Naive thymus-derived CD8-positive, alpha-beta T cell (primary cell): ENCODE measurements at places on chromosomes 7 and 10. TPM values are rescaled to one million over a fixed set of nuclear protein-coding genes. Genes with fewer than 3 reads are reported as not detected.
A peak's percentile ranks its signal among the peaks of the same experiment; 100 is the strongest.

GRCh38 chr7:101167645-101168411, 2.5 kb upstream of the VGF start:
- H3K4me1 ChIP-seq = peaks cover 70% of the 10 kb centered on the region
- no peak overlapping the region for H3K27ac ChIP-seq
- peaks cover 2% of the 10 kb centered on the region for H3K36me3 ChIP-seq
- no peak for DNase-seq
- H3K4me3 ChIP-seq = no peak overlapping the region

Gene PHYHIPL
- not detected for total RNA-seq

Gene EBLN1
- total RNA-seq = not detected

DNA sequence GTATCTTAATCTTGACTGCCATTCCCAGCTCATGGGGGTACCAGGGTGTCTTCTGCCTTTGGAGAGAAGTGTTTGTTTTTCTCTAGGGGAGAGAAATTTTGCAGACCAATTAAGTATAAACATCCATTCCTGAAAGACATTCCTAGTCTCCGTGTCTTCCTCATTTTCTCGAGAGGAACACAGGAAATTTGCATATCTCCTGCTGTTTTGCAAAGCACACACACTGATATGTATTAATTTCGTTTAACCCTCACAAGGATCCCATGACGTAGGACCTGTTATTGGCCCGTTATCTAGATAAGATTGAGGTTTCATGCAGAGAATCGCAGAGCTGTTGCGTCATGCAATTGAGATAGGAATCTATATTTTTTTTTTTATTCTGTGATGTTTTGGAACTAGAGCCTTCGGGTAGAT, 944 bp downstream of the RHBDD2 start:
- H3K4me3 ChIP-seq = peak overlapping the region; percentile 98
- no peaks in the 10 kb centered on the region for H3K27me3 ChIP-seq
- H3K4me1 ChIP-seq = peaks cover 21% of the 10 kb centered on the region

- DNase-seq = no peak
- no peak overlapping the region for H3K4me3 ChIP-seq
- no peak overlapping the region for H3K27ac ChIP-seq
These were observed 85.1 kb downstream of the EEPD1 start for GRCh38 chr7:36238138-36238537.

DNA sequence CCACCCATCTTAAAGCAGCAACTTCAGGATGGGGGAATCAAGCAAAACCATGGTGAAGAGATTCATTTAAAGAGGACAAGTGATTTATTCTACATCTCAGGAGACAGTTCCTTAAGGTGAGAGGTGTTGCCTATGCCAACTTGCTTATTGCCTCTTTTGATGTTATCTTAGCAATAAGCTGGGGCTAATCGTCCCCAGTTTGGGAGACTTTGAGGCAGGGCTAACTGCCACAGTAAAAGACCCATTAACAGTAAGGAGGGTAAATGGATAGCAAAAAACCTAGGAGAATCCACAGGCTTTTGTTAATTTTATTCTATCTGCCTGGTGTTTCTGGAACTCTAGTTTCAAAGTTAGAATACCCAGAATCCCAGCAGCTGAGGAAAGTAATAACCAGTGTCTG, 22.1 kb upstream of the HERPUD2 start:
- DNase-seq = no peak
- H3K4me1 ChIP-seq = peaks cover 10% of the 10 kb centered on the region
- H3K36me3 ChIP-seq = no peaks in the 10 kb centered on the region
- H3K4me3 ChIP-seq = no peak overlapping the region

- H3K4me1 ChIP-seq = peaks cover 33% of the 10 kb centered on the region
- no peak overlapping the region for H3K4me3 ChIP-seq
- H3K36me3 ChIP-seq = peaks cover 69% of the 10 kb centered on the region
- peak overlapping the region; percentile 60 for H3K27ac ChIP-seq
- DNase-seq = no peak
These were observed 31.6 kb downstream of the RBM33 start for GRCh38 chr7:155676052-155676451.

DNA sequence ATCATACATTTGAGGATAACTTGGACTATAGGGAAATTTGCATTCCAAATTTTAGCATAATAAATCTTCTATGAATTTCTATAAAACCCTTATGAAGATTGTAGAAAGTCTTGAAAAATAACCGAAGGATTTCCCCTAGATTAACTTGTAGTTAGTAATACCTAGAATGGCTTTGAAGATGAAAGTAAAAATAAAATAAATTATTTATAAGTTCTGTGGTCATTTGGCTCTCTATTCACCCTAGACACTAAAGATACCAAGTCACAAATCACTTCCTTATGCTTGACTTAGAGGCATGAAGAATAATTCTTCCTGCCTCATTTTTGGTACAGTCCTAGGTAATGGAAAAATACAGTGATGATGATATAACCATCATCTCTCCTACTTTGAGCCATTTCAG, 79.3 kb downstream of the CSTF2T start:
- no peaks in the 10 kb centered on the region for H3K4me1 ChIP-seq
- peaks cover 8% of the 10 kb centered on the region for H3K27me3 ChIP-seq
- DNase-seq = no peak
- no peaks in the 10 kb centered on the region for H3K36me3 ChIP-seq
- no peak overlapping the region for H3K27ac ChIP-seq

GRCh38 chr10:60374836-60375235, 14.8 kb downstream of the ANK3 start:
- H3K4me3 ChIP-seq = no peak overlapping the region
- no peak for DNase-seq
- peaks cover 4% of the 10 kb centered on the region for H3K27me3 ChIP-seq
- no peaks in the 10 kb centered on the region for H3K36me3 ChIP-seq
- H3K27ac ChIP-seq = no peak overlapping the region

- no peak overlapping the region for H3K27ac ChIP-seq
- H3K4me3 ChIP-seq = no peak overlapping the region
- DNase-seq = no peak
- H3K4me1 ChIP-seq = peaks cover 45% of the 10 kb centered on the region
- no peaks in the 10 kb centered on the region for H3K36me3 ChIP-seq
These were observed 5.7 kb upstream of the ZMIZ1 start for GRCh38 chr10:79063071-79063491.

DNA sequence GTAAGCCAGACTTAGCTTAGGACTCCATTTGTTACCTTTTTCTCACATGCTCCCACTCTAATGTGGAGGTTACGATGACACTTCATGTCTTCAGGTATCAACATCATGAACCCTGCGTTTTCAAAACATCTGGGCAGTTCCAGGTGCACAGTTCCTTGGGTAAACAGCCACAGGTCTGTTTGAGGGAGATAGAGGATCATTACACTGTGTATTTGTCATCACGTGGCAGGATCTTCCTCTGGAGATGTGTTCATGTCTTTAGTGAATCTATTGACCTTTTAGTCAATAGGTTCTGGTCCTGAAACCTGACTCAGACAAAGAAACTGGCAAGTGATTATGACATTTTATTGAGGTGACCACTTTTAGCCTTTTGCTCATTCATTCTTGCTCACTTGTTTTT, 145.5 kb downstream of the ANKRD7 start:
- no peaks in the 10 kb centered on the region for H3K36me3 ChIP-seq
- DNase-seq = no peak
- peaks cover 4% of the 10 kb centered on the region for H3K27me3 ChIP-seq
- H3K4me1 ChIP-seq = no peaks in the 10 kb centered on the region

DNA sequence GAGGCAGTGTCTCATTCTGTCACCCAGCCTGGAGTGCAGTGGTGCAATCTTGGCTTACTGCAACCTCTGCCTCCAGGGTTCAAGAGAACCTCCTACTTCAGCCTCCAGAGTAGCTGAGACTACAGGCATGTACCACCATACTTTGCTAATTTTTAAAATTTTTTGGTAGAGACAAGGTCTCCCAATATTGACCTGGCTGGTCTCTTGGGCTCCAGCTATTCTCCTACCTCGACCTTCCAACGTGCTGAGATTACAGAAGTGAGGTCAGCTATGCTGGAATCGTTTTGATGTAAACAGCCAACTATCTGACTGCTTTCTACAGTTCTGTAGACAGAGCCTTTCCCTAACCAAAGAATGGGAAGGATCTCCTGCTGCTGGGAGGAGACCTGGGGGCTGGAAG, 375.8 kb downstream of the GATA3 start:
- H3K27me3 ChIP-seq = peaks cover 8% of the 10 kb centered on the region
- no peak for DNase-seq
- H3K4me1 ChIP-seq = peaks cover 1% of the 10 kb centered on the region
- H3K27ac ChIP-seq = no peak overlapping the region
- no peak overlapping the region for H3K4me3 ChIP-seq

DNA sequence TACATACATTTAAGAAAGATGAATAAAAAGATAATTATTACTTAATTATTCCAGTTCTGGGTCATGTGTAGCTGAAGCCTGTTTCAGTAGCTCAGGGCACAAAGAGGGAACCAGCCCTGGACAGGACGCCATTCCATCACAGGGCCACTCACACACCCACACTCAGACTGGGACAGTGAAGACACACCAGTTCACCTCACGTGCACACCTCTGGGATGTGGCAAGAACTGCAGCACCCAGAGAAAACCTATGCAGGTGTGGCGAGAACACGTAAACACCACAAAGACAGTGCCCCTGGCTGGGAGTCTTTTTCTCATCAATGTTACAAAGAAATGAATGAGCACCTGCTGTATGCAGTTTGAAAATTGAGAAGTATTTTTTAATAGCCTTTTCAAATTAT, 1.6 kb upstream of the IDI1 start:
- H3K4me1 ChIP-seq = peaks cover 72% of the 10 kb centered on the region
- H3K27me3 ChIP-seq = no peaks in the 10 kb centered on the region
- peak overlapping the region; percentile 93 for H3K4me3 ChIP-seq
- peak overlapping the region; percentile 86 for H3K27ac ChIP-seq

DNA sequence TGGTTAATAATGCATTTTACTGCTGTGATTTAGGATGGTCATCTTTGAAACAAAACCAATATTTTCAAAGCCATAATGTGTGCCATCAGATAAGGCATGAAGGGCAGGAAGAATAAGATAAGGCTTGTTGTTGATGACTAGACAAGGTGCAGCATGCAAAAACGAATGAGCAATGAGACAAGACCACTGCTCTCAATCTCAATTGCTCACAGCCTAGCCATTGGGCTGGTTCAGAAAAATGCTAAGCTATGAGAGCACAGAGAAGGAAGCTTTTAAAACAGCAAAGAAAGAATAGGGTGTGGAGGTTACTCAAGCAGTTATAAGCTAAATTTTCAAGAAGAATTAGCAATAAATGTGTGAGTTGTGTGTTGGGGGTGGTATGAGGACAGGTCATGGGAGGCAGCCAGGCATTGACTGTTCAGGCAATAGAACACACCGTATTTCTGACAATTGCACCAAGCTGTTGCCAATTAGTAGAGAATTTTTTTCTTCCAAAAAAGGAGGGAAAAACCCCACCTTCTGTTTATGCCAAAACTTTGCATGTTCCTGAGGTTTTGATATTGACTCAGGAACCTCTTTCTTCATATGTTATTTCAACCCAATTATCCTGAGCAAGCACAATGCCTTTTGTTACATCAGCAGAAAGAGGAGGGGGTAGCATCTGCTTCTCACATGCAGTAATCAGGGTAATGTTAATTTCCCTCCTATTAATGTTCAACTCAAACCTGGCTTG, 276.5 kb downstream of the HDAC9 start:
- H3K36me3 ChIP-seq = no peaks in the 10 kb centered on the region
- H3K4me3 ChIP-seq = no peak overlapping the region
- DNase-seq = no peak
- H3K27ac ChIP-seq = no peak overlapping the region
- H3K4me1 ChIP-seq = no peaks in the 10 kb centered on the region

Gene PFKP
- 62.3 TPM for total RNA-seq

DNA sequence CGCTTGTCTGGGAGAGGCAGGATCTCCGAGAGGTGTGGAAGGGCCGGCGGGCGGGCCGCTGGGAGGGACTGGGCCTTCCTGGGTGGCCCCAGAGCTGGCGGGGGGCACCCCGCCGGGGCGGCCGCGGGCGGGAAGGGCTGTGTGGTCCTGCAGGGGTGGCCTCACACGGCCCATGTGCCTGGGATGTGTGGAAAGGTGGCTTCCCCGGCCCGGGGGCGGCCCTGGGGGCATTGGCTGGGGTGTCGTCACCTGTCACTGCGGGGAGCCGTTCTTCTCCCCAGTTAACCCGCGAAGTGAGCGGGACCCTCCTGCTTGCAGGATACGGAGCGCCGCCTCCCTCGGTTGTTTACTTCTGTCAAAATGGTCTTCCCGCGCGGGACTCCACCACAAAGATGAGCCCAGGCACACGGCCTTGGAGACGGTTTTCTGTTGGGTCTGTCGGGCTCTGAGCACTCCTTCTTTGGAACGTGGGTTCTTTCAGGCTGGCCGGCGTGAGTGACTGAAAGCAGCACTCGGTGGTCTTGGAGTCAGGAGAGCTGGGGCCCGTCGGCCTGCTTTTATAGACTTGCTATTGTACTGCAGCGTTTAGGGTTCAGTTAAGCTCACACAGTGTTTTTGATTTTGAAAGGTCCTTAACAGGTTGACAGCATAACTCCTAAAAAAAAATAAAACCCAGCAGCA, 700 bp downstream of the SMC3 start:
- H3K27me3 ChIP-seq = peaks cover 12% of the 10 kb centered on the region
- H3K4me3 ChIP-seq = peak overlapping the region; percentile 95
- H3K4me1 ChIP-seq = peaks cover 40% of the 10 kb centered on the region
- DNase-seq = no peak
- H3K36me3 ChIP-seq = peaks cover 16% of the 10 kb centered on the region
- peak overlapping the region; percentile 98 for H3K27ac ChIP-seq
